Uterus (tissue), 4 donors: ENCODE measurements at places on chromosomes 2 and 18.

DNA sequence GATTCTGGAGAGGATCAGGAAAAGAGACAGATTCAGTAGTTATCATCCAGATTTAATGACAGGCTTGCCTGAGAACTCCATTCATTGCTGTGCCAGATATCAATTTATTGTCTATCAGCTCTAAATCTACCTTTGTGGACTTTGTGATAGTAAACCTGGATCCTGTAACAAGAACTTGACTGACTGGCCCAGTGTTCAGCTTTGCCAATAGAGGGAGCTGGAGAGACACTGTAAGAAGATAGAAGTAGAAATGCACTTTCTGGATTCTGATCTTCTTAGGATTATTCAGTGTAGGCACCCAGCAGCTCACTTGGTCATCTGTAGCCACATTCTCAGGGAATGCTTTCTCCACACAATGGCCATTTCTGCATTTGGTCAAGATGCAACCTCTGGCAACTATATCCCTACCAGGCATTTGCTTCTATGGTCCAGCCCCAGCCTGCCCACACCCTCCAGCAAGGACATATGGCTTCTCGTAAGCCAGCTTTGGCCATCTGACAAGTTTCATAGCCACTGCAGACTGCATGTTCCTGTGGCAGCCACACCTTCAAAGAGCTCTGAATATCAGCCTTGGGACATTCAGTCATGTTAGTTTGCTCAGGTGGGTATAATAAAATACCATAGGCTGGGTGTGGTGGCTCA, 6.1 kb upstream of the SERPINB8 start:
- no peak for DNase-seq

DNA sequence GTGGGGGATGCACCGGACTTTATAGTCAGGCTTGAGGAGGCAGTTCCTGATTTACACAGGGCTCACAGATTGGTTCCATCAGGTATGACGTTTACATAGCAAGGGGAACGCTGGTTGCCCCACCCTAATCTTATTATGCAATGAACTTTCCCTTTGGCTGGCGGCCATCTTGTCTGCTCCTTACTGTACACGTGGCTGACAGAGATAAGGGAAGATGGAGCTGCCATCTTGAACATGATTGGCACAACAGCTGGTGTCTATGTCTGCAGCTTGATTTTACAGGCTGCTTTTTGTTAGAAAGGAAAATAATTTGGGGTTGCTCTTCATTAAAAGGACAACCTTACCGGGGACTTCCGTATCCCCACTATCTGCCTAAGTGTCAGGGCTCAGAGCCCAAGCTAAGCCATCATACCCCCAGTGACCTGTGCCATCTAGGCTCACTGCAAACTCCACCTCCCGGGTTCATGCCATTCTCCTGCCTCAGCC, 33.5 kb upstream of the ATG16L1 start:
- no peak for DNase-seq

DNA sequence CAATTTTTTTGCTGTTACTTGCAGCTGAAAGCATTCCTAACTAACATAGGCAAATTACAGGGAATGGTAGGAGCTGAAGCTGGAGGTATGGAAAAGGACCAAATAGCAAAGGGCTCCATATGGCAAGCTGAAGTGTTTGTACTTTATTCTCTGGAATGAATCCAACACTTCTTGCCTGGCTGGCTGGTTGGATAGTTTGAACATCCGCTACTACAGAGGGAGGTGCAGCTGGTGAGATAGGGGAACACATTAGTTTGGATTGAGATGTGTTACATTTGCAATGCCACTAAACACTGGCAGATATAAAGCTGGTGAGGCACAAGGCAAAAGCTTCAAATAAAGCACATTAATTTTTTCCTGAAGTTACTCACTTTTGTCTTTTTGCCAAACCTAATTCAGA, 291.5 kb downstream of the SP3 start:
- DNase-seq = no peak

DNA sequence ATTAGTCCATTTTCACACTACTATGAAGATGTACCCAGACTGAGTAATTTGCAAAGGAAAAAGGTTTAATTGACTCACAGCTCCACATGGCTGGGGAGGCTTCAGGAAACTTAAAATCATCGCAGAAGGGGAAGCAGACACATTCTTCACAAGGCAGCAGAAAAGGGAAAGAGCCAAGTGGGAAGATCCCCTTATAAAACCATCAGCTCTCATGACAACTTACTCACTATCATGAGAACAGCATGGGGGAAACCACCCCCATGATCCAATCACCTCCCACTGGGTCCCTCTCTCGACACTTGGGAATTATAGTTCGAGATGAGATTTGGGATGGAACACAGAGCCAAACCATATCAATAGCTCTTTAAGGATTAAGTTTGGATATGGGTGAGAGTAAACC, 246.1 kb upstream of the CYRIA start:
- DNase-seq = no peak

- no peak for DNase-seq
These were observed 43.3 kb upstream of the CYP20A1 start for GRCh38 chr2:203195331-203196036.

DNA sequence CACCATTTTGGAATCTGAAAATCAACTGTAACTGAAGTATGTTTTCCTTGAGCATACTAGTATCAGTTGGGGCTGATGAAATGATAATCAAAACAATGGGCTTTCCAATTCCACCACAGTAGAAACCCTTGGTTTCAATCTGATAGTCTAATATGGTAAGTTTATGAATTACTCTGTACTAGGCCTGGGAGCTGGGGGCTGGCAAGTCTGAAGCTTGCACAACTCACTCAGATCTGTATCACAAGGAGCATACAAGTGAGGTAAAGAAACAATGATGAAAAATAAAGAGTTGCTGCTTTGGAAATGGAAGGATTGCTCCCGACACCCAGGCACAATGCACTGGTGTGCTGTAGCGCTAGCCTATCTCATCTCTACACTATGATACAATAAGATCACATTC, 19.4 kb downstream of the ZEB2 start:
- no peak for DNase-seq

GRCh38 chr18:61662726-61663125, 230.1 kb downstream of the RNF152 start:
- no peak for DNase-seq

DNA sequence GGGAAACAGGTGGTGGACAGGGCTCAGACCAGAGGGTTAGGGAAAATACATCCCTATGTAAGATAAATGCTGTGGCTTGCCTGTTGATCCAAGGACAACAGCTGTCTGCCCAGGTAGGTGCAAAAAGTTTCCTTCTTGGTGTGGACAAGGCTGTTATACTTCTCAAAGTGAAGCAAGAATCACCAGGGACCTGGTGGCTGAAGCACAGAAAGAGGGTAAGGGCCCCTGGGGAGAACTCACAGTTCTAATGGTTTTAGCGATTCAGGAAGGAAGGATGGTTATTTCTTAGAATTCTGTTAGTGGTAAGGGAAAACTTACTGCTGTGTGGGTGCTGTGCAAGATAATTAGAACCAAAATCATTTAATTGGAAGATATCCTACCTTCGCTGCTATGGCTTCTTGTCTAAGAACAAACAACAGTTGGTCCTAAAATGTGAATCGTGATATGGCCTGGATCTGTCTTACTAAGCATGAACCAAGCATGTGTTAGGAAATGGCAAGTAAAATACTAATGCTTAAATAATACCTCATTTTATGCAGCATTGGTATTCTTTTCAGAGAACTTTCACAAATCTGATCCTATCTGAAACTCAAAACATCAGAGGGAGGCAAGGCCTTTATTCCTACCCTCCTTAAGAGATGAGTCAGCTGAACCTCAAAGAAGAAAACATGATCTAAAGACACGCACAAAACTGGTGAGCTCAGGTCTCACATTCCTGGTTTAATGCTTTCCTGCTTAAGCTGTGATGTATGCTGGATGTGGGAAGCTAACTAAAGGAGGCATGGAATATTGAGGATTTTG, 159.2 kb upstream of the THUMPD2 start:
- no peak for DNase-seq

DNA sequence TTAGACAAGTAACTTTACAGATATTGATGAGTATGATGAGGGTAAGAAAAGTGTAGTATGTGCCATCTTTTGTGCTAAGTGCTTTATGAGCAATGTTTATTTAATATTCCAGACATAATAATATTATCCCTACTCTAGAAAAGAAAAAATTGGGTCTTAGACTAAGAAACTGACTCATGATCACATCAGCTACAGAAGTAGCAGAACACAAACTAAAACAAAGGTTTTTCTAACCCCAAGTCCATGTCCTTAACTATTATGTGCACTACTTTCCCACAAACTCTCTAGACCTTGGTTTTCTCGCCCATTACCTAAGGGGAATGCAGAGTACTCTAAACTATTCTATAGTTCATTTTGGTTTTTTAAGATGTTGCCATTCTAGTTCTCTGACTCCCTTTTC, 64.5 kb downstream of the BAZ2B start:
- no peak for DNase-seq

GRCh38 chr18:59141294-59142068, 1.8 kb downstream of the SEC11C start:
- DNase-seq = no peak

DNA sequence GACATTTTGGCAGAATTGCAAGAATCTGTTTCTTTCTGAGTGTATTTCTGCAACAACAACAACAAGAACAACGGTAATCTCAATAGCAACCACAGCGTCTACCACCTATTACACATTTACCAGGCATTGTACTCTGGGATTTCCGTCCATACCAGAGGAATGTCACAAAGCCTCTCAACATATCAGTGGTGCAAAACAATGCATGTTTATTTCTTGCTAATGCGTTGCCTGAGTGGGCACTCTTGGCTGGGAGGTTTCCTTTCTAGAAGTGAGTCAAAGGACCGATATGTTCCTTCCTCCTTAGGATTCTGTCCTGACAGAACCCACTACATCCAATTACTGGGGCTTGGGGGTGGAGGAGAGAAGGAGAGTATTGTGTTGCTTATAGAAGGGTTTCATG, 585.6 kb downstream of the TSN start:
- no peak for DNase-seq

GRCh38 chr2:47260971-47261370, 105.9 kb upstream of the STPG4 start:
- DNase-seq = no peak

GRCh38 chr2:239518286-239519088, 117.7 kb upstream of the HDAC4 start:
- DNase-seq = no peak

DNA sequence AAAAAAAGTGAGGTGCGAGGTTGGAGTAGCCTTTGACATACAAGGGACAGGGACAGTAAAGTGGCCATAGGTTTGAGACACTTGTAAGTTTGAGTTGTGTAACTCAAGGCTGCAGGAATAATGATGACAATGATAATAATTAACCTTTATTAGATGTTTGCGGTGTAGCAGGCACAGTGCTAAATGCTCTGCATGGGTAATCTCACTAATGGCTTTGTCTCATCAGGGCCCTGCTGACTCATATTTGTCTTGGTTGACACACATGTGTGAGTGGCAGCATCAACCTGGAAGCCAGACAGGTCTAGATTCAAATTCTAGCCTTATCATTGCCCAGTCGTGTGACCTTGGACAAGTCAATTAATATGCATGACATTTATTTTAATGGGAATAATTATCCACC, 126.2 kb downstream of the FSHR start:
- no peak for DNase-seq

DNA sequence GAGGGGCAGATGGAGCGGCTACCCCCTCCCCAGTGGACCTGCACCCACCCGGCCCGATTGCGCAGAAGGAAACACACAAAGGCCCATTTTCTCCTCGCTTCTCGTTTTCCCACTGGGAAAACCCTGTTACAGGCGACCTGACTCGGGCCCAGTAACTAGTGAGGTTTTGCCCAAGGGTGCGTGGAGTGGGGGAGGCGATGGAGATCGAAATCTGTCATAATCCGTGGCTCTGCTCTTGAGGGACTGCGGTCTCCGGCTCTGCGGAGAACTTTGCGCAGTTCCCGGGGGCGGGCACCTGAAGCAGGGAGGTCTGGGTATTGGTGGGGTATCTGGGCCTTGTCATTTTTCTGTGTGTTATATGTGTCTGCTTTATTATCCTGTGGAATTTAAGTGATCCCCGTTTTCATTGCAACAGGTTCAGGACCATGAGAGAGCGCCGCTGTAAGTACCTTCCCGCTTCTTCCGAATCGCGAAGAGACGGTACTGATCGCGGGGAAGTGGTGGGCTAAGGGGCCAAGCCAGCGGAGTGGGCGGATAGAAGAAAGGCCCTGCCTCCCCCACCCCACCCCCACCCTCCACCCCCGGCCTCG, 4.0 kb upstream of the HOXD4 start:
- no peak for DNase-seq

- no peak for DNase-seq
These were observed 423.9 kb upstream of the MAP2 start for GRCh38 chr2:208999911-209000310.

- DNase-seq = no peak
These were observed 74.1 kb downstream of the CABYR start for GRCh38 chr18:24212939-24213338.

GRCh38 chr2:9087121-9087681, 83.7 kb upstream of the MBOAT2 start:
- DNase-seq = no peak

DNA sequence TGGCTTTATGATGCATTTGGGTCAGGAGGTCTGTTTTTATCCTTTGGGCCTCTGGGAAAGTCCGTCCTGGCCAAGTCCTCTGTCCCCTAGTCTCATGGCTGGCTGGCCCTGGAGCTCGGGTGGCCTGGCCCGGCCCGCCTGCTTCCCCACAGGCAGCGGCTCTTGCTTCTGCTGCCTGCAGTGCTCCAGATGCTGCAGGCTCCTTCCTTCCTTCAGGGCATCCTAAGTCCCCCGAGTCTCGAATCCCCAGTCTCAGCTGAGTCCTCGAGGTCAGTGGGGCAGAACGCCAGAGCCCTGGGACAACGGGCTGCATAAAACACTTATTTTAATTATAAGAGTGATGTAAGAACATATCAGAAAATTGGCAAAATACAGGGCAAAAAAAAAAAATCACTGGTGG, 71.2 kb downstream of the HPCAL1 start:
- DNase-seq = no peak

DNA sequence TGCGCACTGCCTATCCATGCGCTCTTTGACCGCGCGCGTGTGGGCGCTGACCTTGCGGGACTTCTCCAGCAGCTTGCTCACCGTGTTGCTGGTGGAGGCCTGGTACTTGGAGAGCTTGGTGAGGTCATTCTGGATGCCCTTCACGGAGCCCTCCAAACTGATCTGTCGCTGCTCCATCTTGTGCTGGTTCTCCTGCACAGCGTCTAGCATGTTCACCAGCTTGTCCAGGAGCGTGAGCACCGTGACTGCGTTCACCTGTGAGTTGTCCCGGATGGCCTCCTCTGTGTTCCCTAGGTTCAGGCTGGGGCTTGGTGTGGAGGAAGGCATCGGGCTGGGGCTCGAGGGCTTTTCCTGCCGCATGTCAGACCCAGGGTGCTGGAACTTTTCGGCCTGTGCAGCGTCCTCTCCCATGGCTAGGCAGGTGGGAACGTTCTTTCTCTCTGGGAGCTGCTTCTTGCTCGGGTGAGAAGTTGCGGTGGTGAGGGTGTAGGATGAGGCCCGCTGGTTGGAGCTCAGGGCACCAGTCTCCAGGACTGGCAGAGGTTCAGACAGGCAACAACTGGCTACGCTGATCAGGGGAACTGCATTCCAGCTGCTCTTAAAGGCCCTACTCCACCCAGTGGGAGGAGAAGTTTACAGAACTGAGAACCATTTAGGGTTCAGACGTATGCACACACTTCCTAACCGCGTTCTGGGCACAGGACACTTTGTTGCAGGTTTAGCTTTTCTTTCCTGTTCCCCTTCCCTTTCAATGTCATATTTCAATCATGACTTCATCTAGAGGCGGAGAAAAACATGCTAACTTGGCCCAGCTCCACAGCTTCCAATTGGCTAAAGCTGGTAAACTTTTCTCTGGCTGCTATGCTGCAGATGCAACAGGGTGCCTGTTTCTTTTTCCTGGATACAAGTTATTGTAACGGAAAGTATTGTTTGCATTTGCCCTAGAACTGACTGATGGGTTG, at the start of gene CAVIN2:
CAVIN2 (minus strand) TSS at position 574 of the 962 bp plus-strand sequence; CDS start at position 411, 163 bp downstream.
- DNase-seq = peak; percentile 48
